IMR-90 (cell line): ENCODE measurements at places on chromosomes 13 and 19. TPM values are rescaled to one million over a fixed set of nuclear protein-coding genes. Genes with fewer than 3 reads are reported as not detected.
A peak's percentile ranks its signal among the peaks of the same experiment; 100 is the strongest.

The FFAR1 gene
- total RNA-seq: not detected in 2 replicates

DNA sequence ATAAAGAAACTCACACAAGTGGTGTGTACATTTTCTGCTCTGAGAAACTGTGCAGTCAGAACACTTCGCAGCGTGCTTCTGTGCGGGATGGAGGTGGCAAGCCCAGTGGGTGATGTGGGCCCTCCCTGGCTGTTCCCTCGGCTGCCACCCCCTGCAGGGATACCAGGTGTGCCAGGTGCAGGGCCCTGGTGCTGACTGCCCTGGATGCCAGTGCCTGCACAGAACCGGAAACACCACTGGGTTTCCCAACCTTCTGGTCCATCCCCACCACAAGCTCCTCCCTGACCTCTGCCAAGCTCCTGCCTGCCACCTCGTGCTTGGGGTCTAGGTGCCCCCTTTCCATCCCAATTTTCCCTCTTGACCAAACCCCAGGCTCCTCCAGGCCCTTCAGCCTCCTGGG, 81.9 kb upstream of the MCF2L start:
- no peak for DNase-seq

DNA sequence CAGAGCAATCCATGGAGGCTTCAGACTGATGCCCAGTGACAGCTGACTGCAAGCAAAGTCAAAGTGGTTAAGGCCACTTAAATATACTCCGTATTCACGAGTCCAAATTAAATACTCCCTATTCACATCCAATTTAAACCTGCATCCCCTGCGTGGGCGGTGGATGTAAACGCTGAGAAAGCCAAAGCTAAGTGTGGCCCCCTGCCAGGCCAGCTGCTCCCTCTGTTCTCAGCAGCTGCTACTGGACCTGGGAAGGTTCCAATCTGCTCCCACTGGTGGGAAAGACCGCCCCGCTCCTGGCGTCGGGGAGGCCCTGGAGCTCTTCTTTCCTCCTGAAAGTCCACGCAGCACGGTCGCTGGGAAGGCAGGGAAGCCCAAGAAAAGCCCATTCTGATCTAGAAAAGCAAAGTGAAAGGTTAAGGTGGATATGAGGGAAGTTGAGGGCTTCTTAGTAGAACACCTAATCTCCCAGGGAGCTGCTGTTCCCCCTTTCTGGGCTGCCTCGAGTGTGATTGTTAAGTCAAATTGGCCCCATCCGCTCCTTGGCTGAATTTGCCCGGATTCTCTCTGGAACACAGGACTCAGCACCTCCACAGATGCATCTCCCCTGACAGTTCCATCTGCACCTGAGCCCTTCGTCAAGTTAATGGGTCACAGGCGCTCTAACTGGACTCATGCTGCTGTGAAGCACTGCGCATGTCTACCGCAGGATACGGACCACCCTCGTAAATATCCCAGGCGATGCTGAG, 205.5 kb downstream of the USP12 start:
- peak; percentile 93 for DNase-seq

DNA sequence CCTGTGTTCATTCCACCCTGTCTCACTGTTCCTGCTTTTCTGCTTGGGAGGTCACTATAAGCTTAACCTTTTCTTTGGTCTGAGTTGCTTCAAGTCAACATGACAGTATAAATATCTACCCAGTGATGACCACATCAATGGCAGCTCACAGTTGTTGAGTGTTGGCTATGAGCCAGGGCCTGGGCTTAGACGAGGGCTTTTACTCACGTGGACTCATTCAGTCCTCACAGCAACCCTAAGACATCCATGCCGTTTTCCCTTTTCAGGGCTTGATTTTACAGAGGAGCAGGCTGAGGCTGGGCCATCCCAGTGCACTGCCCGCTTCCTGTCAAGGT, 10.2 kb upstream of the CCDC97 start:
- DNase-seq: peak; percentile 92

DNA sequence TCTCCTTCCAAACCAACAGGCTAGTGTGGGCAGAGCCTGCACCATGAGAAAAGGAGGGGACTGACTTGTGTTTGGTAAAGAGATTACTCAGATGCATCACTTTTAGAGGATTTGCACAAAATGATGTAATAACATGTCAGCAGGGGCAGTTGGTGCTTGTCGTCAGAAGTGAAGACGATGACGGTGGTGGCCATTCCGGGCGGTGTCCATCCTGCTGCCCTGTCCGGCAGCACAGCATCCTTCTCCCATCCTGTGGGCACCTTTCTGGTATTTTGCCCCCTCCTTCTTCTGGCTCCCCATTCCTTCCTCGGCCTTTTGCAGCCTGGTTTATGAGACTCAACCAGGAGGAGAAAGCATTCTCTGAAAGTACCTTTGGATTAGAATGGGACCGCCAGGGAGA, 160.1 kb downstream of the TEX29 start:
- DNase-seq: no peak

The RUVBL2 gene
- 354 and 391 TPM in 2 replicates for total RNA-seq

The DIAPH3 gene
- 9.3 and 16.1 TPM in 2 replicates for total RNA-seq

- DNase-seq: no peak
These were observed 107.3 kb upstream of the ZNF507 start for GRCh38 chr19:32238076-32238475.

DNA sequence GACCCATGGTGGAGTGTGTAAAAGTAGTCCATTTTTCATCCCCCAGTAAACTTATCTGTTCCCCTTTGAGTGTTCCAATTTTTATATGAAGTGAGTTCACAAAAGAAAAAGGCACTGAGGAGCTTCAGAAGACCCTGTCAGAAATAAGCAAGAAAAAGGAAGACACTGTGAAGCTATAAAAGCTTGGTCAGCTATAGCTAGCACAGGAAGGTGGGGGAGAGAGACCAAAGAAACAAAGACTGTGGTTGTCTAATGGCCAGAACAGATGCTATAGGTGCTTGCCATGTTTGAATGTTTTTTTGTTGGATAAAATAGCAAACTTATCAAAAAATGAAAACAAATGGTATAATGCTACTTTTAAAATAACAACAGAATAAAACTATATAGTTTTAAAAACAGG, 46.5 kb downstream of the RCBTB2 start:
- DNase-seq: no peak

DNA sequence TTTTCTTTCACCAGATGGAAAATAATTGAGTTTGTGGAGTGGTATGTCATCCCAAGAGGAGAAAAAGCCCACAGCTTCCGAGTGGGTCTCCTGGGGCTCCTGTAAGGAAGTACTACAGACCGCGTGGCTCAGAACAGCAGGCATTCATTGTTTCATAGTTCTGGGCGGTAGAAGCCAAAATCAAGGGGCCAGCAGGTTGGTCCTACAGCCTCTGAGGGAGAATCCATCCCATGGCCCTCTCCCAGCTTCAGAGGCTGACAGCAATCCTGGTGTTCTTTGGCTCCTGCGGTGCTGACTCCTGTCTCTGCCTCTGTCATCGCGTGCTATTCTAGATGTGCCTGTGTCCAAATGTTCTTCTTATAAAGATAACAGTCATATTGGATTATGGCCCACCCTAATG, 362.6 kb downstream of the FGF14 start:
- DNase-seq: no peak

The TRIM13 gene
- 20.1 and 22.5 TPM in 2 replicates for total RNA-seq

The IZUMO2 gene
- not detected in 2 replicates for total RNA-seq

DNA sequence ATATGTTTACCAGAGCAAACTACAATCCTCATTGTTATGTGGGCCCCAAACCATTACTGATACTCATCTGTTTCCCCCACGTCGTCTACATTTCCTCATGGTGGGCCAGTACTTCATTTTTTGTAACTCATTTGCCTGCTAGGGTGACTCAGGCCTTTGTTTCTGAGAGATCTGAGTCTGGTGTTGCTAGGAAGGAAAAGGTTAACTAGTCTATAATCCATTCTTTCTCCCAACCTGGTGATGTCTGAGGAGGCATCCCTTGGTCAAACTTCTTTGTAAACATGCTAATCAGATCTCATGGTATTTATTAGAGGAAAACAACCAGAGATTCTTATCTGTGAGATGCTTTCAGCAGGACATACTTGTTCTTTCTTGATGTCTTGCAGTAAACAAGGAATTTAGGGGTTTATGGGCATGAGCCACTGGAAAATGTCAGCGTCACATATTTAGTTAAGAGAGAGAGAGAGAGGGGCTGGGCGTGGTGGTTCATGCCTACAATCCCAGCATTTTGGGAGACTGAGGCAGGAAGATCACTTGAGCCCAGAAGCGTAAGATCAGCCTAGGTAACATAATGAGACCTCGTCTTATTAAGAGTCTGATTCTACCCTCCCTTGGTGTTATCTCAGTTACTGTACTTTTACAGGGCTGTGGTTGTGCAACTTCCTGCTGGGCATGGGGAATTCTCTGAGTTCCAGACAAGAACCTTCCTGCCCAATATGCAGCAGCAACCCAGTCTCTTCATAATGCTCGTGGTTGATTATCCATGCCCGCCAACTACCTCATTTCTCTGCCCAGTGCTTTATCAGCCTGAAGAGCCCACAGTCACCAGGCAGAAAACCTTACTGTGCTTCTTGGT, 9.7 kb upstream of the DPRX start:
- DNase-seq: no peak

DNA sequence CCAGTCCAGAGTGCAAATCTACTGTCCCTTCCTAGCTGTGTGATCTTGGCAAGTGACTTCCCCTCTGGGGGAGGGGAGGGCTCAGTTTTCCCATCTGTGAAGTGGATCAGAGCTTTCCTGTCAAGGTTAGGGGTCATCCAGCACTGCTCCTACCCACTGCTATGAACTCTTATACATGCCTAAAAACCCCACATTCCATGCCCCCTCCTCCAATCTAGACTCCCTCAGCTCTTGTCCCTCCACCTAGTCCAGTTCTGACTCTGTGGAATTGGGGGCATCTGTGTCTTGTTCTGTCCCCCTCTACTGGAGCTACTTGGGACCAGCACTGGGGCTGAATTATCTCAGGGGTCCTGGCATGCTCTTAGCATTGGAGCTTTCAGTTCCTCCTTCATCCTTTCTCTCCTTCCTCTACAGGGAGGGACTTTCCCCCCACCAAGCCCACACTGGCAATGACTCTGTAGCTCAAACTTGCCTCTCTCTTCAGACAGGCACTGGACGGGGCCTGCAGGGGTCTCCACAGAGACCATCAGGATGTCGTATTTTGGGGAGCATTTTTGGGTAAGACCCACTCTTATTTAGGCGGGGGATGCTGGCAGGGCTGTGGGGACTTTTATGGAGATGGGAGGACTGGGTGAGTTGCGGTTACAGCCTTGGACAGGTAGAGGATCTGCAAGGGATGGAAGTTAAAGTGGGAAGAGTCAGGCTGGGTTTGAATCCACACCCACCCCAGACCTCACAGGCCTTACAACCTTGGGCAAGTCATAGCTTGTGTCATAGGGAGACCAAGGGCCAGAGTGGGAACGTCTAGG, 3.6 kb downstream of the FCHO1 start:
- no peak for DNase-seq

The B3GLCT gene
- 4.5 and 5.8 TPM in 2 replicates for total RNA-seq

DNA sequence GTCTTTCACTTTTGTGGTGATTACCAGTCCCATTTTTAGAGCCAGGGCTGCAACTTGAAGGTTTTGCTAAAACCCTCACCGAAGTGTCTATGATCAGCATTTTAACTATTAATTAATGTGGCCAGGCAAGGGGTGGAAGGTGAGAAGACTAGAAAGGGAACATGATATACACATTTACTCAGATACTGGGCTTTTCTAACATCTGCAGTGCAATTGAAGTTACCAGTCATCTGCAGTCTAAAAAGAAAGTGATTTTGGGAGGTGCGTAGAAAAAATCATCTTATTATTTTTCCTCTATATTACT, 481 bp downstream of the ALOX5AP start:
- DNase-seq: no peak

GRCh38 chr19:45321848-45322247, 827 bp downstream of the CKM start:
- DNase-seq: no peak

DNA sequence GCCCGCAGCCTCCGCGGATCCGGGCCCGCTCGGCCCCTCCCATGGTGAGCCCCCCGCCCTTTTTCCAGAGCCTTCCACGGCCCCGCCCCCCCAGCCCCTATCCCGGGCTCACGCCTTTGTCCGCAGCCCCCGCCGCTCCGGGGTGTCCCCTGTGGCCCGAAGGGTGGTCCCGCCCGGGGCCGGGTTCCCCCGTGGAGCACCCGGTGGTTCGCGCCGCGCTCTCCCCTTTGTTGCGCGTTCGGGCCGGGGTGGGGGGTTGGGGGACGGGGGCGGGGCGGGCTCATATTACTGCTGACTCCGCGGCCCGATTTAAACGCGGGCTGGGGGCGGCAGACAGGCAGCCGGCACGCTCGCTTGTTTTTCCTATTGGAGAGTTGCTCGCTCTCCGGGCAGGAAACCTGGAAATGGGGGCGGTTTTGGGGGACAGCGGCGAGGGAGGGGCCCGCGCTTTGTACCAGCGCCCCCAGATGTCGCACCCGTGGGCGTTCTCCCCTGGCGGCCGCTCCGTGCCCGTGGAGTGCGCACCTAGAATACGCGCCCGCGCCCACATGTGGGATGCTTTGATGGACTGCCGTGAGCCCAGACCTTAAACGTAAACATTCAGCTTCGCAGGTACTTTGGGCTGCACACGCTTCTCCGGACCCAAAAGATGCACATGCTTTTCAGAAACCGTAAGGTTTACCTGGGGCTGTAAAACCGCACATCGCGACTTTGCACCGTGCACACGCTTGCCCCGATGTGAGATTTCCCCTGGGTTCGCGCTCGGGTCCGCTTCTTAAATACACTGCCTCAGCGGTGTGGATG, 699 bp downstream of the PTOV1 start:
- no peak for DNase-seq

DNA sequence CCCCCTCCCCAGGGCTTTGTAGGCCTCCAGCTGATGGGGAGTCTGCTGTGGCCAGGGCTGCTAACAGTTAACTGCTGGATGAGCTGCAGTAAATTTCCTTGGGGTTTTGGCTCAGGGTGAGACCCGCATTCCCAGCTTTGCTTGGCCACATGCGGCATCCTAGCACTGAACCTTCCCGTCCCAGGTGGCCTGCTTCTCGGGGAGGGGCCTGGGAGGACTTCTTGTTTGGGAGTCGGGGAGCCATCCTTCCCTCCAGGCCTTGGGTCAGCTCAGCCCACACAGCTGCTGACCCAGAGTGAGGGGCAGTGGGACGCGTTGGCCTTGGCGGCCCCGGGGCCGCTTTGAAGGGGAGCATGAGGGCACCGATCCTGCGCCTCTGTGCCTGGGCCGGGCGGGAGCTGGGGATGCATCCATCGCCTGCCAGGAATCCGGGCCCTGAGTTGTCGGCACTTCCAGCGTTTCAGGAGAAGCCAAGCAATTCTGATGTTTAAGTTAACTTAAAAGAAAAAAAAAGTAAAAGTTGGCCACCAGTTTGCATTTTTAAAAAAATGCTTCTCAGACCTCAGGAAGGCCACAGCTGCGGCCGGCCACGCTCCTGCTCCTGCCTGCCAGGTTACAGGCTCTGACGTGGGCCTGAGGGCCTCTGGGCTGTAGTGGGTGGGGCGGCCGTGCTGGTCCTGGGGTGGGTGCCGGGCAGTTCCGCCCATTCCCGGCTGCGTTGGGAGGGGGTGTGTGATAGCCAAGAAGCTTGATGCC, 27.7 kb downstream of the CRTC1 start:
- peak; percentile 78 for DNase-seq

The KIR3DL2 gene
- not detected in 2 replicates for total RNA-seq

The XAB2 gene
- 28.1 and 29.9 TPM in 2 replicates for total RNA-seq

- DNase-seq: no peak
These were observed 73.1 kb downstream of the DCLK1 start for GRCh38 chr13:36058116-36058515.
